ENCODE measurements at places on chromosomes 5 and 9. TPM values are rescaled to one million over a fixed set of nuclear protein-coding genes. Genes with fewer than 3 reads are reported as not detected.

DNA sequence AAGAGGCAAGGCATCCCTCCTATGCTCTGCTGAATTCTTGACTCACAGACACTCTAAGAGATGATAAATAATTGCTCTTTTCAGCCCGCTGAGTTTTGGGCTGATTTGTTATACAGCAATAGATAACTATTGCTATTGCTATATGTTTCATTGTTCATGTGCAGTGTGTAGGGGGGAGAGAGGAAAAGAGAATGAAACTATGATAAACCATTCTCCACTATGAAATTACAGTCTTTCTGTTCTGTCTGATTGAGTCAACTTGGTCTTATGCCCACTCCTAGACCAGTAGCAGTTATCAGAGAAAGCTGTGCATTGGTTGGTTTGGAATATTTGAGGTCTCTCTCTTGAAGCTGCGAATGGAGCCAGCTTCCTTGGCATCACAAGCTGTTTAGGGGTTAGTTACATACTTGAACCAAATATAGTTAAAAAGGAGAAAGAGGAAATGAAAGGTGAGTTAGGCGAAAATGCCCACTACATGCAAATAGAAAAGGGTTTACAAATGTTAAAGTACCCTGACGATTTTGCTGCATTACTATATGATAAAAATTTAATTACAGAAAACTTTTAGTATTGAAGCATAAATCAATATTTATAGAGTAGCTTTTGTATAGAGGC lies 136.3 kb upstream of the ACTBL2 start:
- no peak overlapping the region for H3K27ac ChIP-seq
- H3K4me3 ChIP-seq = no peak overlapping the region
- H3K36me3 ChIP-seq = no peaks in the 10 kb centered on the region
- no peak for DNase-seq
- no peaks in the 10 kb centered on the region for H3K27me3 ChIP-seq

DNA sequence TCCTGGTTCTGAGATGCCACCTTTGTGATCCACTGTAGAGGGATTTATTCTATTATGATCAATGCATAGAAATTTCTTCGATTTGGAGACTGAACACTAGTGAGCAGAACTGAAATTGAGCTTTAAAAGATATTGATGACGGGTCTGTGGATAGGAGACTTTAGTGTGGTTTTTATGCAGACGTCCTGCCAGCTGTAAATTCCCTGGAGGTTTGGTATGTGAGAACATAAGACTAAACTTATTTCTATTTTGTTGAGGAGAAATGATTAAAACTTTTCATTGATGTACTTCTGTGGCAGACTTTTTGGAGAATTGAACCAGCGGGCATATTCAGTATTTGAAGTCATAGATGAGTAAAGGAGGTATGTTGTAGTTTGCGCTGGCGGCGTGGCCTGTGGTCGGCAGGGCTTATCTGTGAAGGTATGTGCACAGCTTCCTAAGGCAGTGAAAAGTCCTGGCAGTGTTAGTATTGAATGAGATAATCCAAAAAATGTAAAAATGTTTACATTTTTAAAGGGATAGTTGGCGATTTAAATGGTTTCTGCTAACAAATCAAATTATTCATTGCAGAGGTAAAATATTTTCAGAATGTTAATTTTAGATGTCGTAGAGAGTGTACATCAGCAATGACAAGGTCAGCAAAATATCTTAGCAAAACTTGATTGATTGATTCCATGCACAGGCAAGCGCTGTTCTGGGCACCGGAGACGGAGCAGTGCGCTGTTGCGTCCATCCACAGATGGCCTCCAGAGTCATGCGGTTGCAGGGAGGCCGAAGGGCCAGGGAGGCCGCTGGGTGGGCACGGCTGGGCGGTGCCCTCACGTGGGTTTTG lies 20.4 kb downstream of the TENT4A start:
- H3K4me3 ChIP-seq = no peak overlapping the region
- peaks cover 71% of the 10 kb centered on the region for H3K4me1 ChIP-seq
- H3K27ac ChIP-seq = peak overlapping the region; percentile 69
- no peak for DNase-seq

GRCh38 chr5:145347026-145347616 lies 488.0 kb downstream of the PRELID2 start:
- no peak overlapping the region for H3K27ac ChIP-seq
- H3K4me1 ChIP-seq = peaks cover 10% of the 10 kb centered on the region
- no peak overlapping the region for H3K4me3 ChIP-seq
- no peaks in the 10 kb centered on the region for H3K27me3 ChIP-seq

DNA sequence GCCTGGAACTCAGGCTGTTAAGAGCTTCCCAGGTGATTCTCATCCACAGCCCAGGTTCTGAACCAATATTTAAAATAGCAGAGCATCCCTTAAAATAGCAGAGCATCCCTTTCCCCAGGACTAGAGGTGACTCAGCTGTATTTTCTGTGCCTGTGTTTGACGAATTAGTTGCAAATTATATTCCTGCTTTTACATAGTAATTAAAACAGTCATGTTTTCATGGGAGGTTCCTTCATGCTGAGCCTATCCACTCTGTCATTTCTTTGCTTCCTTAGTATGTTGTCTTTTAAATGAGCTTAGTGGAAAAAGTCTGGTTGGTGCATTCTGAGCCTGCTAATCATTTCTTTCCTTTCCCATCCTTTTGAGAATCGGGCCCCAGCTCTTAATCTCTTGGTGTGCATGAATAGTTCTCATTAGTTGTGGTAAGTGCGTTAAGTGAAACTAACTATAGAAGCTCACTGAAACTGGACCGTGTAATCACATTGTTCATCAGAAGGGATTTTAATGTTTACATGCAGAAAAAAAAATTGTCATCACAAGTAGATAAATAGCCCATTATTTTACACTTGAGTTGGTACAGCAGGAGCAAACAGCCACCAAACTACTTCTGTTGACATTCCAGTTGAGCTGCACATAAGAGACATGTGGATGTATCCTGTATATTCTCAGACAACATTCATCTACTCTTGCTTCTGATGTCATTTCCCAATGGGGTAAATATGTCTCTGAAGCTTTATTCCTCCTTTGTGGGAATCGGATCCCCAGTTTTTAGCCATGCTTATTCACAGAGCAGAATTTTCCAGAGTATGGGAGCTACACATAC lies 596.9 kb upstream of the WWC1 start:
- no peaks in the 10 kb centered on the region for H3K4me1 ChIP-seq
- H3K4me3 ChIP-seq = no peak overlapping the region
- H3K27ac ChIP-seq = no peak overlapping the region
- no peaks in the 10 kb centered on the region for H3K36me3 ChIP-seq

DNA sequence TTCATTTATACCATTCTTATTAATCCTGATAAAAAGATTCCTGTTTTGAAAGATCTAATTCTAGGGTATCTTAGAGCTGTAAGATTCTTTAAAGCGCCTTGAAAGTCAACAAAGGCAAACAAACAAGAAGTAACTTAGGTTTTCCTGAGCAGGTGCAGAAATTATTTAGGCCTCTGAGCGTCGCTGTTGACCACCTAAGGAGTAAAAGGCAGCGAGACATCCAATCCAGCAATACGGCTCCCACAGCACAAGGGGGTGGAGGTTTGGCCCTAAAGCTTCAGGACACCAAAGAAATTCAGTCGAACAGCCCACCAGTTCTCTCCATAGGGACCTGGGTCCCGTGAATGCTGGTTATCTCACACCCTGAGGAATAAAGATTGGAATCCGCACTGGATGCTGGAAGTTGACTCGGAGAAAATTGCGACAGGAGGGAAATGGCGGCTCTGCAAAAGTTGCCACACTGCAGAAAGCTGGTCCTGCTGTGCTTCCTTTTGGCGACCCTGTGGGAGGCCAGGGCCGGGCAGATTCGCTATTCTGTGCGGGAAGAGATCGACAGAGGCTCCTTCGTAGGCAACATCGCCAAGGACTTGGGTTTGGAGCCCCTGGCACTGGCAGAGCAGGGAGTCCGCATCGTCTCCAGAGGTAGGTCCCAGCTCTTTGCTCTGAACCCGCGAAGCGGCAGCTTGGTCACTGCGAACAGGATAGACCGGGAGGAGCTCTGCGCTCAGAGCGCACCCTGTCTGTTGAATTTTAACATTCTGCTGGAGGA lies at the start of gene PCDHGA2:
Gene PCDHGA2, plus strand, starts transcription at position 223 of the 769 bp plus-strand sequence.
- H3K27ac ChIP-seq = no peak within 1 kb of the TSS
- peak within 1 kb of the TSS; percentile 30 for H3K4me3 ChIP-seq
- no peak for DNase-seq
- H3K4me1 ChIP-seq = no peaks in the 10 kb centered on the region

DNA sequence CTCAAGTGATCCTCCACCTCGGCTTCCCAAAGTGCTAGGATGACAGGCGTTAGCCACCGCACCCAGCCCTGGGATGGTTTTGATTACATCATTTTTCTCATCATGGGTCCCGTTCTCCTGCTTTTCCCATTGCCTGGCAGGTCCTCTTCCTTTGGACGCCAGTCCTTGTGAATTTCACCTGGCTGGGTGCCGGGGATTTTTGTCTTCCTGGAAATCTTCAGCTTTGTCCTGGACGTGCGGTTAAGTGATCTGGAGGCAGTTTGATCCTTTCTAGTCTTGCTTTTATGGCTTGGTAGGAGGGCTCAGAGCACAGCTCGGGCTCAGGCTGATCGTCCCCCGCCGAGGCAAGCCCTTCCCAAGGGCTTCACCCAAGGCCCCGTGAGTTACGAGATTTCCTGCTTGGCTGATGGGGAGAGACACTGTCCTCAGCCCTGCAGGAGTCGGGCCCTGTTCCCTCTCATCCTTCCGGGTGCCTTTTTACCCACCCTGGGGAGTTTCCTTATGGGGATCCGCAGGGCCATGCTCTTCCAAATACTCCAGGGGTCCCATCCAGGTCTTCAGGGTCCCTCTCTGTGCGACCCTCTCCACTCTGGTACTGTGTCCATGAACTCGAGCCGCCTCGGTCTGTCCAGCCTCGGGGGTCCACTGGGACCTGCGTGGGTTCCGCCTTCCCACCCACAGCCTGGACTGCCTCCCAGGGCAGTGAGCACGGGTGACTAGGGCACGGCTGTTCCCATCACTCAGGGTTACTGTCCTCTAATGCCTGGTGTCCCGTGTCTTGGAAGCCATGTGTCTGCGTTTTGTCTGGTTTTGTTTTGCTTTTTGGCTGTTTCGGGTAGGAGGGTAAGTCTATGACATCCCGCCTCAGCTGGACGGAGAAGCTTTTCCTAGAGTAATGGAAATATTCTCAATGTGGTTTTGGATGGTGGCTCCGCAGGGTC lies 22.3 kb upstream of the EGFL7 start:
- peaks cover 16% of the 10 kb centered on the region for H3K4me1 ChIP-seq
- no peaks in the 10 kb centered on the region for H3K36me3 ChIP-seq
- H3K27ac ChIP-seq = peak overlapping the region; percentile 35
- H3K4me3 ChIP-seq = no peak overlapping the region
- H3K27me3 ChIP-seq = peaks cover 12% of the 10 kb centered on the region

DNA sequence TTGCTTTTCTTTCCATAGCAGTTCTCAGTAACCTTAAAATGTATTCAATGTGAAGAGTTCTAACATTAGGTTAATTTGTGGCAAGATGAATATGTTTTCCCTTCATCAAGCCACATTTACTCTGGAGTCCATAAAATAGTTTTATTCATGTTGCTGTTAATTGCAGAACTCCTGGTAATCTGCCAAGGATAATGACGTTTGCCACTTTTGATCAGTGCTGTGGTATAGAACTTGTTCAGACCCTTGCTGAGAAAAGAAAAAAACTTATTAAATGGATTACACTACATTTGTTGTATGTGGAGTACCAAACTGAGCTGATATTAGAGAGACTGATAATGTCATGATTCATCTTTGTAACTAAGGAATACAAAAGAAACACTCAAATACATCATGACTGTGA lies 212.4 kb upstream of the DMAC1 start:
- no peaks in the 10 kb centered on the region for H3K27me3 ChIP-seq
- H3K4me3 ChIP-seq = no peak overlapping the region

GRCh38 chr9:21933865-21934264 lies 60.3 kb downstream of the CDKN2A start:
- no peak overlapping the region for H3K27ac ChIP-seq
- peaks cover 20% of the 10 kb centered on the region for H3K36me3 ChIP-seq
- no peaks in the 10 kb centered on the region for H3K4me1 ChIP-seq
- H3K27me3 ChIP-seq = no peaks in the 10 kb centered on the region

DNA sequence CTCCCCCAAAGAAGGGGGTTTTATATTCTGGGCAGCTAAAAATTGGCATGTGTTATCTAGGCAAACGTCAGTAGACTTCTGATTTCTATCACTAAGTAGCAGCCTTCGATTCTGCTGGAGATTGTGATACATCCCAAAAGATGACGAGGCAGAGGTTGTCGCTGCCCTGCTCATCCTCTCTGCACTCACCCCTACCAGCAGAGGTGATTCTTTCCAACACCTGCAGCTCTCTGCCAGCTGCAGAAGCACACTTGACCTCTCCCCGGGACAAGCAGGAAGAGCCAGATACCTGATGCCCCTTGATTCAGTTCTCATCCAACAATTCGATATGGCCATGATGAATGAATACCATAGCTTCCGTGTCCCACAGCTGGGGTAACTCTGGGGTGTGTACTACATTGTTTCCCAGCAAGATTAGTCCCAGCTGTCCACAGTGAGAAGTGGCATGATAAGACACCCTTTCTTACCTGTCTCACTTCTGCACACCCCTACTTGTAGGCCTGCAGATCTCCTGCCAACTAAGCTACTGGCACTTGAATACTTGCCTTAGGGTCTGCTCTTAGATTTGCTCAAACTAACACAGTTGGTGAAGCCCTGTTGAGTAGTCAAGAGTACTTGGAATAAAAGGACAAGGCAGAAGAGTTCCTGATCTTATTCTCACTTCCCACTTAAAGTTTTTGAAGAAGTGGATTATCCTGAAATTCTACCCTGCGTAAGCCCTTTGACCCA lies 37.6 kb upstream of the SMAD5 start:
- no peak for DNase-seq
- no peaks in the 10 kb centered on the region for H3K36me3 ChIP-seq
- no peak overlapping the region for H3K4me3 ChIP-seq
- H3K27ac ChIP-seq = no peak overlapping the region

DNA sequence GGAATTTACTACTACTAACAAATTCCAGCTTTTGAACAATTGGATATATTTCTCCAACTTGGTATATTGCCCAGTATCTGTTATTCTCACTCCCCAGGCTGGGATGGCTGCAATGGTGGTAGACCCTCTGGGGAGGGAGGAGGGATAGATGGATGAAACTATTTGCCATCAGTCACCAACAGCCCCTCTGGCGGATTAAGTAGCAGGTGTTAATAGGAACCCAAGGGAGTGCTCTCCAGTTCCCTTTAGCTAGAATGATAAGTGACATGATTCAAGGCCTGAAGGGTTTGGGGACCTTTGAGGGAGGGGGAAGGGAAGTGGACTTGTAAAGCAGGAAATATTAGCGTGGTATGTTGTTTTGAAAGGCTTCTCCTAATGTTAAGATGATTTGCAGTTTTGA lies 824.0 kb upstream of the ARRDC3 start:
- no peak overlapping the region for H3K4me3 ChIP-seq
- DNase-seq = no peak
- no peak overlapping the region for H3K27ac ChIP-seq
- H3K4me1 ChIP-seq = no peaks in the 10 kb centered on the region

DNA sequence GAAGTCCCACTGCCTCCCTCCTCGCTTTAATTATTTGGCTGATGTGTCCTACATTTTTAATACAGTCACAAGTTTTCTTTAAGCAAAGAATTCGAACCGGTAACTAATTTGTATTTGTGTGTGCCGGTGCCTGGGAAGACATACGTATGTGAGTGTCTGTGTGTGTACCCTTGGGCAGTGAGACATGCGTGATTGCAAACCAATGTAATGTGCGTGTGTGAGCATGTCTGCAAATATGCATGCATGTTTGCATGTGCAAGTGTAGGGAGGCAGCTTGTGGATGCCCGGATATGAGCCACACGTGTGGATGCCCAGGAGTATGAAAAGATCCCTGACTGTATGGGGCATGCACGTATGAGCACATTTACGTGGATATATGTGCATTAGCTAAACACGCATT lies 44.4 kb upstream of the NEK6 start:
- H3K27me3 ChIP-seq = no peaks in the 10 kb centered on the region
- H3K4me3 ChIP-seq = no peak overlapping the region
- no peak overlapping the region for H3K27ac ChIP-seq
- DNase-seq = no peak

Gene PCDHGA1
- 0.45 TPM for total RNA-seq

Gene CDC20B
- not detected for total RNA-seq

Gene PHF24
- total RNA-seq = 0.99 TPM

Measured in esophagus muscularis mucosa (tissue), 4 donors.